ENCODE measurements at places on chromosomes 4 and X.
A peak's percentile ranks its signal among the peaks of the same experiment; 100 is the strongest.

GRCh38 chrX:39859991-39860861 lies 237.5 kb downstream of the BCOR start:
- DNase-seq, result no peak

DNA sequence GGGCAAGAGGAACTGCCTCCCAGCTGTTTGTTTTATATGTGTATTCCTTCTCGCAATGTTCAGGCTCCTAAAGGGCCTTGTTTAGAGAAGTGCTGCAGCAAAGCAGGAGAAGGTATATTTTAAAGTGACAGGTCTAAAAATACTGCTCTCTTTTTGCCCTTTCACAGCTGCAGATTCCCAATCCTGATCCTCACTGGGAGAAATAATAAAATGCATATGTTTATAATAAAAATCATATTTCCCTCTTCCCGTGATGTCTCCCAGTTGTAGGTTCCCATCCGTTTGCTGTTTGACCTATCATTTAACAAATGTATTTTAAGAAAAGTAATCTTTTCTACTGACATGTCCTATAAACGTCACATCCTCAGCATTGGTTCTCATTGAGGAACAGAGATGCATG lies 62.7 kb upstream of the GPC4 start:
- DNase-seq, result no peak

DNA sequence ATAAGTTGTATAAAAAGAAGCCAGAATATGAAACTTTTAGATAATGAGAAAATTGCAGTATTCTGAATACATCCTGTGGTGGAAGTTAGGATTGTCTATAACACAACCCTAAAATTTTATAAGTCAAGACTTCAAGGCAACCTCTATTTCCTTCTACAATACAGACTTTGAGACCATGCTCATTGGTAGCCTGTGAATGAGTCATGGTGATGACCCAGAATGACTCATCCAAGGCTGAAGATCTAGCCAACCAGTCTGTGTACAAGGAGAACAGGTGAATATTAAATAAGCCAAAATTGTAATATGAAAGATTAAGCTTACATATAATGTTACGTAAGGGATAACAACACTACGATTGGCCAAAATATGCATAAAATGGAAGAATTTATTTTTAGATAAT lies 475.9 kb upstream of the GALNT7 start:
- DNase-seq, result no peak

DNA sequence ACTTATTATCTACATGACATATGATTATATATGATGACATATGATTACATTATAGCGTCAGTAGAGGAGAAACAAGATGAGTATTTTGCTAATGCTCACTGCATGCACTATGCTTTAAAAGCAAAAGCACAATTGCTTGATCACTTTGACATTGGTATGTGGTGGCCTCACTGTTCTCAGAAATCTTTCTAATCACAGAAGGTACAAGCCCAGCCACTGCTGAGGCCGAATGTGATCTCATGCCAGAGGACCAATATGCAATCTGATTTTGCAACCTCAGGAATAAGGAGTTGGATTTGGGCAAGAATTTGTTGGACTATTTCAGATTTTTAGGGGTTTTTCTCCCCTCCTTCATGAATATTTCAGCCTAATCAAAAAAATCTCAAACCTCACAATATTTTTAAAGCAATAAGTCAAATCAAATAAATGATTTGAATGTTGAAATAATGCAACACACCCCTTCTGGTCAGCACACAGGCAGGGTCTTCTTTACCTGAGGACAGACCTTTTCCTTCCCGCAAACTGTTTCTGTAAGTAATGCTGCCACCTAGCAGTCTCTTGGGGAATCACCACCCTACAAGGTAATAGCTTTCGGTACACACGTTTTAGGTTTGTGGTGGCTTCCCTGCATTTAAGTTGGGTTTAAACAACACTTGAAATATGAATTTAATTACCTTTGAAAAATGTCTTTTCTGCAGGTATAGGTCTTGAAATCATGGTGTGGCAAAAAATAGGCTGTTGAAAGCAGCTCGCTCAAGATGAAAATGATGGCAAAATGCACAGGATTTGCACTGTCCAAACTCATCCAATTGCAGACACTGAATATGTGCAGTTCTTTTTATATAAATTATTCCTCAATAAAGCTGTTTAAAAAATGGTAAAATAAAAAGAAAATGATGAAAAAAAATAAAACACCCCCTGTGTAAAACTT lies 4.8 kb upstream of the CXCL13 start:
- no peak for DNase-seq

GRCh38 chr4:61067381-61067780 lies 132.7 kb upstream of the ADGRL3 start:
- no peak for DNase-seq

GRCh38 chrX:69603566-69604194 lies 12.2 kb upstream of the EDA start:
- DNase-seq, result no peak

DNA sequence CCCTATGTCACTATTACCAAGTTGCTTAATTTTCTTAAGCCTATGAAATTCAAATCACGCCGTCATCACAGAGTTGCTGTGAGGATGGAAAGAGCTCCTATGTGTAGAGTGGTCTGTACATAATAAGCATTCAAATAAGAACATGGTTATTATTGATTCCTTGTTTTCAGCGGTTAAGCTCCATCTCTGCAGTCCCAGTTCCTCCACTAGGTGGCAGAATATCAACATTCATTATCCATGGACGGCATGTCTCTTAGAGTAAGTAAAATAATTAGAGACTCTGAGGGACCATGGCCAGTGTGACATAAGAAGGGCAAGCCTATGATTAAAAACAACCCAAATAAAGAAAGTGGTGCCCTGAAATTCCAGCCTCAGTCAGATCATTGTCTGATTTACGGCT lies 132.5 kb upstream of the NHS start:
- DNase-seq, result peak; percentile 19

DNA sequence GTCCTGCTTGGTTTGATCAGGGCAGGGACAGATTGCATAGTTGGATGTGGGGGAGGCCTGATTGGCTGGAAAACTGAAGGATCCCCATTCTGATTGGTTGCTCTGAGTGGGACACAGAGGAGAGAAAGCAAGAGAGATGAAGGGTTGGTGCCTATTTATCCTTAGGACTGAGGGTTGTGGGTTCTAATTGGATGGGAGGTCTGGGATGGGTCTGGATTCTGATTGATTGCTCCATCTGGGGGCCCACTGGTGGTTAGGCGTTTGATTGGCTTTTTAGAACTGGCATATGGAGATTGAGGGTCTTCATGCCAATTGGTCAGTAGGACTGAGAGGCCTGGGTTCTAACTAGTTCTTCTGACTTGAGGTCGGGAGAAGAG lies 644 bp upstream of the EBP start:
- DNase-seq, result no peak

DNA sequence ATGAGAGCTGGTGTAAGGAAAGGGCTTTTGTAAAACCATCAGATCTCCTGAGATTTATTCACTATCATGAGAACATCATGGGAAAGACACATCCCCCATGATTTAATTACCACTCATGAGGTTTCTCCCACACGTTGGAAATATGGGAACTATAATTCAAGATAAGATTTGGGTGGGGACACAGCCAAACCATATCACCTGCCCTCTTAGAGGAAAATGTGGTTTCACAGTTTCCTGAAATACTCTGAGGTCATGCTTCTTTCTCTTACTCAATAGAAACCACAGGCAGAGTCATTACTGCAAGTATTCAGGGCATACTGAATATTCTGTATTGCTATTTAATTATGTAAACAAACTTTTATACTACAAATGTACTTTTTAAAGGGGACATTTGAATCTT lies 1453.3 kb downstream of the PCDH18 start:
- DNase-seq, result no peak

DNA sequence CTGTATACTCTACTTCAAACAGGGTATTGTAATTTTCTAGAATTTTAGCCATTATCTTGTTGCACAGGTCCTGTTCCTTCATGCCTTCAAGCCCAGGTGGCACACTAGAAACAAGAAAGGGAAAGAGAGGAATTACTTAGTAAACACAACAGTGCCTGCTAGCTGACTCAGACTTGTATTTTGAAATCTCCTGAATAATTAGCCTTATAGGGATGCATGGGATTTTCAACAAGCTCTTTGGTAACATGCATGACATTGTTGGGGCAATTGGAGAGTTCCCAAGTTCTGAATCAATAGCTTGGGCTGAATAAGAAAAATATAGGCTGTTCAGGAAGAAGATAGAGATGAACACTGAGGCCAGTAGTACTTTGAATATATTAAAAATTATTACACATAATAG lies 118.8 kb downstream of the FAM13A start:
- no peak for DNase-seq

- no peak for DNase-seq
Observed at GRCh38 chr4:150178161-150178560, 99.9 kb downstream of the DCLK2 start.

GRCh38 chr4:125682730-125683129 lies 368.0 kb downstream of the FAT4 start:
- DNase-seq, result no peak

DNA sequence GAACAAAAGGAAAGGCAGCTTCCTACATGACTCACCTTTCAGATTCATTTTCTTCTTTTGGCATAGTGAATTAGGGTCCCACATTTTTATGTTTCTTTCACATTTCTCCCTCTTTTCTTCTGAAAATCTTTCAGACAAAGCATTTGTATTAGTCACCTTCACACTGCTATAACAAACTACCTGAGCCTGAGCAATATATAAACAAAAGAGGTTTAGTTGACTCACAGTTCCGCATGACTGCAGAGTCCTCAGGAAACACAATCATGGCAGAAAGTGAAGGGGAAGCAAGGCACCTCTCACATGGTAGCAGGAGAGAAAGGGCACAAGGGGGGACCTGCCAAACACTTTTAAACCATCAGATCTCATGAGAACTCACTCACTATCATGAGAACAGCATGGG lies 36.9 kb downstream of the MAGEA9 start:
- no peak for DNase-seq

DNA sequence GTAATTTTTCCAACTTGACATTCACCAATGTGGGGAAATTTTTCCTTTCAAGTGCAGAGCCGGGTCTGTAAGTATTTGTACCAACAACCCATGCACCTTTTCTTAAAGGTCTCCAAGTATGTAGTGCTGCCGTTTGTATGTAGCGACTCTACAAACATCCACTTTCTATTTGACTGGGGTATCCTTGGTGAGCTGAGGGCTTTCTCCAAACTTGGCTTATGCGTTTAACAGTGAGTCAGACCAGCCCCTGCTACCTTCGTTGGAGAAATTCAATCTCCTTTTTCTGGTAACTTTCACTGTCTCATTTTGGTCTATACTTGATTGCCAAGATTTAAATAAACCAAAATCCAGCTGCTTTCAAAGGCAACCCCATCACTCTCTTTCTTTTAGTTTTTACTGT lies 34.9 kb downstream of the MGST2 start:
- no peak for DNase-seq

- no peak for DNase-seq
Observed at GRCh38 chr4:120801137-120801758, 121.3 kb downstream of the PRDM5 start.

DNA sequence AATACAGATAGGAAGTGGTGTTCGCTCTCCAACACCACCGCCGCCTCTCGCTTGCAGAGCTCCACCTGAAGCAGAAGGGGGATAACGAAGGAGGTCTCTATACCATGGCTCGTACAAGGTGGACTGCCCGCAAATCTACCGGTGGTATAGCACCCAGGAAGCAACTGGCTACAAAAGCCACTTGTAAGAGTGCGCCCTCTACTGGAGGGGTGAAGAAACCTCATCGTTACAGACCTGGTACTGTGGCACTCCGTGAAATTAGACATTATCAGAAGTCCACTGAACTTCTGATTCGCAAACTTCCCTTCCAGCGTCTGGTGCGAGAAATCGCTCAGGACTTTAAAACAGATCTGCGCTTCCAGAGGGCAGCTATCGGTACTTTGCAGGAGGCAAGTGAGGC lies 5.2 kb upstream of the BMP15 start:
- DNase-seq, result peak; percentile 20

- DNase-seq, result no peak
Observed at GRCh38 chr4:102787096-102787881, 26.5 kb upstream of the MANBA start.

DNA sequence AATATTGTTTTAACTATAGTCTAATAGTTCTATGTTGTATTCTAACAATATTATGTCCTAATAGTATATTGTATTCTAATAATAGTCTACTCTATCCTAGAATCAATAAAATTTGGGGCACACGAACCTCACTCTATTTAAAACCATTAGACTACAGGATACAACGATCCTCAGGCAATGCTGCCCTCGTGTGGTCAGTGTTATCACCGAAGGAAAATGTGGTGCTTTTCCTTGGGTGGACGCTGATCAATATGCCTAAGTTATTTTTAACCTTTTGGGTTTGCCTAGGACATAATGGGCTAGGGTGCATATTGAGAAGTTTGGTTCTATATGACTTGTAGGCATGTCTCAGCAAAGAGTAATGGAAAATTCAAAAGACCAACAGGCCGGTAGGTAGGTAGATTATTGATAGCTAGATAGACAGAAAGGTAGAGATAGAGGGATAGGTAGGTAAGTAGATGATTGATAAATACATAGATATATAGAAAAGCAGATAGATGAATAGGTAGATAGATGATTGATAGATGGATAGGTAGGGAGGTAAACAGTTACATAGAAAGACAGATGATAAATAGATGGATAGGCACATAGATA lies 75.1 kb downstream of the PRKX start:
- no peak for DNase-seq

- DNase-seq, result no peak
Observed at GRCh38 chr4:39745920-39746319, 48.0 kb downstream of the UBE2K start.

- DNase-seq, result no peak
Observed at GRCh38 chr4:149645790-149646189, 169.9 kb downstream of the IQCM start.

DNA sequence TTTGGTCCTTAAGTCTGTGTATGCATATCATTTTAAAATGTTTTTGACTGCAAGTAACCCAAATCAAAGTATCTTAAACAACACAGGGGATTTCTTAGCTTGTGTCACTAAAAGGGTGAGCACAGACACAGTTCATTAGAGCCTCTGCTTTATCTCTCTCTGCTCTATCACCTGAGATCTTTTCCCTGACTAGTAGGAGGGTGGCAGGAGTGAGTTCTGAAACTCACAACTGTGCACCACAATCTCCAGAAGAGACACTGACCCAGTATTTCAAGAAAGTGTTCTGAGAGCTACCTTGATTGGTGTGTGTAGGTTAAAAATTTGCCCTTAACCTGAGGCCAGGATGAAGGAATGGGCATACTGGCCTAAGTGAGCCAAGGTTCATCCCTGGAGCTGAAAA lies 24.8 kb downstream of the CCSER1 start:
- no peak for DNase-seq

- no peak for DNase-seq
Observed at GRCh38 chr4:74044677-74045076, 6.2 kb upstream of the CXCL3 start.

- no peak for DNase-seq
Observed at GRCh38 chrX:126658447-126658846, 105.8 kb upstream of the DCAF12L1 start.

- DNase-seq, result no peak
Observed at GRCh38 chrX:34813618-34814017, 129.0 kb upstream of the FAM47B start.
